ENCODE measurements at places on chromosomes 12 and 14.
A peak's percentile ranks its signal among the peaks of the same experiment; 100 is the strongest.

GRCh38 chr12:131142891-131143657, 189.4 kb downstream of the ADGRD1 start:
- DNase-seq, result no peak

DNA sequence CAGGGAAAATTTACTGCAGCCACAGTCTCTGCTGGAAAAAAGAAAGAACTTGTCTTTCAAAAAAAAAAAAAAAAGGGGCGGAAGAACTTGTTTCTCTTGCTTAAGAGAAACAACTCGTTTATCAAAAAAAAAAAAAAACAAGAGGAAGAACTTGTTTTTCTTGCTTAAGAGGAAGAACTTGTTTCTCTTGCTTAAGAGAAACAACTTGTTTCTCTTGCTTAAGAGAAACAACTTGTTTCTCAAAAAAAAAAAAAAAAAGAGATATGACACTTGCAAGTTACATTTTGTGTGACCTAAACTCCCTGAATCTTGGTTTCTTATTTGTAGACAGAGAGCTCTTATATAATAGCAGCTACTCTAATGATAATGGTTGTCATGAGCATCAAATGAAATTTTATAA, 44.7 kb upstream of the USP15 start:
- DNase-seq, result peak; percentile 24

DNA sequence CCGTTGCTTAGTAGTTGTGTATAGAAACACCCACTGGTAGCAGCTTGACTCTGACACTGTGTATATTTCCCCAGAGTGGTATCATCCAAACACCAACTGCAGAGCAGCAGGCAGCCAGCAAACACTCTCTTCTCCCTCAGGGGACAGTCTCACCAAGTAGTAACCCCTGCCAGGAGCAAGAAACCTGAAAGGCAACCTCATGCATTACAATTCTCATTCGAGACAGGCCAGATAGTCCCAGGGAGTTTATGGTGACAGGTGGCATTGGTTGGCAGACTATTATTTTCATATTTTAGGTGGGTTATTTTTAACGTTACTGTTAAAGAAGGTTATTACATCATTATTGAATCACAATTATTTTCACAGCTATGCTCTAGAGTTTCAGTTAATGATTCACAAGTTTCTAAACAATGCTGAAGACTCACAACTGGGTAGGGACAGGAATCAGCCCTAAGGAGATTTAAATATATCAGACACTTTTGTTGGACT, 222.8 kb downstream of the EGLN3 start:
- peak; percentile 40 for DNase-seq

GRCh38 chr14:30655658-30656057, 33.5 kb downstream of the SCFD1 start:
- no peak for DNase-seq

DNA sequence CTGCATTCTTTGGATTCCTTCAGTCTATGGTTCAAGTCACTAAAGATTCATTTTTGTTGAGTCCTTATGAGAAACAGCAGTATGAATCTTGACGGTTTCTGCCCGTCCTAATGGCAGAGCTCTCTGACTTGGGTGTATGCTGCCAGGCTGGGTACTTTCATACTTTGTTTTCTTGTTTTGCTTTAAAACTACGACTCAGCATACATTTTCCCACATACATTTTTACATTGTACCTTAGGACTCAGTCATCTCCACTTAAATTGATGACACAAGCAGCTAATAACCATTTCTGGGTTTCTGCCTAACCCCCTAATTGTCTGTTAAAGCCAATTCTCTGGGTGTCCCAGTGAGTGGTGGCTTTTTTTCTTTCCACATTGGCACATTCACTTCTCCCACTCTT, 4.8 kb upstream of the DDX55 start:
- DNase-seq, result no peak

GRCh38 chr14:75794615-75795038, 133.6 kb downstream of the TTLL5 start:
- DNase-seq, result no peak

DNA sequence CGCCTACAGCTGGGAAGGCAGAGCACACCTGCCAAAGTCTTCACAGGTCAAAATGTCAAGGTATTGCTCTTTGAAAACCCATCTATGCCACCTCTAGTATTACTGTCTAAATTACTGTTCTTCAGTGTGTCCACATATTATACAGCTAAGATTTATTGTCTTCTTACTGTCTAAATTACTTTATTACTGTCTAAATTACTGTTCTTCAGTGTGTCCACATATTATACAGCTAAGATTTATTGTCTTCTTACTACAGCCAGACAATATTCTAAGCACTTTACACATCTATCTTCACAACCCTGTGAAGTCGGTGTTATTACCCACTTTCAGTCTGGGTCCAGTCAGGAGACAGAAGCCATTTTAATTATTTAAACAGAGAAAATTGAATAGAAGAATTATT, 173.9 kb downstream of the MYRFL start:
- no peak for DNase-seq

- no peak for DNase-seq
These were observed 60.0 kb downstream of the NCOR2 start for GRCh38 chr12:124507188-124508109.

DNA sequence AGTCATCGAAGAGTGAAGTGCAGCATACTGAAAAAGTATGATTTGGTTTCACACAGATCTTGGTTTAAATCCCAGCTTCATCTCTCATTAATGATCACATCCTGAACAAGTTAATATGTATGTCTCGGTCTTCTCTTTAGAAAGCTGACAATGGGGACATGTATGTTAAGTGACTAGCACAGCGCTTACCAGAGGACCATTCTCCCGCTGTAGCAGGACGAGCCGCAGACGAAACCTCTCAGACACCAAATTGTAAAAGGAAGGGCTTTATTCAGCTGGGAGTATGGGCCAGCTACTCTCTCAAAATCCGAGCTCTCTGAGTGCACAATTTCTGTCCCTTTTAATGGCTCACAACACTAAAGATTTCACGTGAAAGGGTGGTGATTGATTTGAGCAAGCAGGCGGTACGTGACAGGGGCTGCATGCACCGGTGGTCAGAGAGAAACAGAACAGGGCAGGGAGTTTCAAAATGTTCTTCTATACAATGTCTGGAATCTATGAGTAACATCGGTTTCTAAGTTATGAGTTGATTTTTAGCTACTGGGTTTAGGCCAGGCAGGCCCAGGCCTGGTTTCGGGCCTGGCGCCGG, 682.4 kb downstream of the DIO2 start:
- DNase-seq, result no peak

- DNase-seq, result no peak
These were observed 2.7 kb upstream of the CLECL1 start for GRCh38 chr12:9735601-9736000.

- no peak for DNase-seq
These were observed 296.1 kb downstream of the AKAP6 start for GRCh38 chr14:32625211-32625610.

GRCh38 chr12:45959728-45960127, 30.6 kb downstream of the SCAF11 start:
- no peak for DNase-seq

DNA sequence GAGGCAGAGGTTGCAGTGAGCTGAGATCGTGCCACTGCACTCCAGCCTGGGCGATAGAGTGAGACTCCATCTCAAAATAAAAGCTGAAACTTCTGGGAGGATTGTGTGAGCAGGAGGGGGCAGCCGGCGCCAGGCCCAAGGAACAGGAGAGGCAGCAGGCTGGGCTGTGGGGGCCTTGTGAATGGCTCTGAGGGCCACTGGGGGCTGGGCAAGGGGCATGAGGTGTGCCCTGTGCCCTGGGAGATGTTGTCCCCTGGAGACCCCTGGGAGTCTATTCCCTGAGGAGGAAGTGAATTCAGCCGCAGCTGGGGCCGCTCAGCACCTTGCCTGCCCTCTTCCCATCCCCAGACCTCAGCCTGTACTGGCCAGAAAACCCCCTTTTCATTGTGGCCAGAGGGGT, 4.9 kb downstream of the LBHD2 start:
- no peak for DNase-seq
